ENCODE measurements at places on chromosomes 12 and 14.

DNA sequence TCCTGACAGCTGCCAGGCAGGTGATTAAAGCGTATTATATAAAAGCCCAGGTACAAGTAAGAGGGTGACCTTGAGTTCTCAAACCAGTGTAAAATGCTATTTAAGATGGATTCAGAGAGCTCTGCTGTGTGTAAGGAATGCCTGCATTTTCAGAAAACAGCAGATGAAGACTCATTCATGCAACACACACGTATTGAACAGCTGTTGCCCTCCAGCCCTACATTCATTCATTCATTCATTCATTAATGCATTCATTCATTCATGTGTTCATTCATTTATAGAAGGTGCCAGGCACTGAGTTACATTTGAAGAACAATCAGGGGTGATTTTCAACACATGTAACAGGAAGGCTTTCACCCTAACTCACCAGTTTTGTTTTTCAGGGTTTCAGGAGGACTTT, 27.4 kb upstream of the ELK3 start:
- no peak for DNase-seq

GRCh38 chr12:111163422-111163821, 205.5 kb downstream of the PHETA1 start:
- no peak for DNase-seq

GRCh38 chr14:60165547-60165876, 314 bp upstream of the DHRS7 start:
- no peak for DNase-seq

GRCh38 chr14:103503296-103503695, 19.3 kb downstream of the CKB start:
- no peak for DNase-seq

DNA sequence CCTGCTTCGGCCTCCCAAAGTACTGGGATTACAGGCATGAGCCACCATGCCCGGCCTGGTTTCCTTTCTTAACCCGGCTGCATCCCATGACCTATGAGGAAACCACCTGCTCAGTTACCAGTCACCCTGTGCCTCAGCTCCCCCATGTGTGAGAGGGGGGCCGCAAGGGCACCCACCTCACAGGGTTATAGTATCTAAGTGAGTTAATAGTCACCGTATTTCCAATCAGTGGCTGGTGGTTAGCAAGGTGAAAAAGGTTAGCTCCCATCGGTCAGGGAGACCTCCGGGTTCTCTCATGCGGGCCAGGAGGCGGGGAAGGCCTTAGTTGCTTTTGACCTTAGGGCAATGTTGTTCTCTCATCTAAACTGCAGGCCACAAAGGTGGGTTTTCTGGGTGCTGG, 6.7 kb downstream of the LRP1 start:
- DNase-seq = no peak

GRCh38 chr14:80211153-80212022, at the start of gene DIO2:
DIO2 (minus strand) TSS chr14:80211504; CDS start chr14:80211472, 32 bp downstream.
- DNase-seq = peak; percentile 3

DNA sequence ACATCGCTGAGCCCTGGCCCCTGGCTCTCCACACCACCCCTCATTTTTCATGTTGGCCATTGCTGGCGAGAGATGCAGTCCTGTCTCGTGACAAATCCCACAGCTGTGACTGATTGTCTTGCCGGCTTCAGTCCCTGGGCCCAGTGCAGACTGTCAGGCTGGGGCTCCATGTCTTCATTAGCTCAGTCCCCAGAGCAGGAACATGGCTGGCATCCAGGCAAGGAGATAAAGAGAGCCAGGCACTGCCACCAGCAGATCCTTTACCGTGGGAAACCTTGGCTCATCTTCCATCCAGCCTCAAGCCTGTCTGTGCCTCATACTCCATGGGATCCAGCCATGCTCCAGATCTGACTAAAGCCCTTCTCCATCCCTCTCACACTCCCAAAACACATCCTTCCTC, 284.7 kb upstream of the FKBP4 start:
- DNase-seq = peak; percentile 52

DNA sequence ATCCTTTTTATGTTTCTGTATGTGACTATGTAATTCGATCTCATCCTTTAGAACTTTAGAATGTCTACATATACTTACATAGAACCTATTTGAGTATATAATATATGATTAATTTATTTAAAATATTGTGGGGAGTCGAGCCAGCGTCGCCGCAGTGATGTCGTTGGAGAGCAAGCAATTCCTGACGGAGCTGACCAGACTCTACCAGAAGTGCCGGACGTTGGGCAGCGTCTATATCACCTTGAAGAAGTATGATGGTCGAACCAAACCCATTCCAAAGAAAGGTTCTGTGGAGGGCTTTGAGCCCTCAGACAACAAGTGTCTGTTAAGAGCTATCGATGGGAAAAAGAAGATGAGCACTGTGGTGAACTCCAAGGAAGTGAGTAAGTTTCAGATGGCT, 6.4 kb upstream of the CD27 start:
- no peak for DNase-seq

DNA sequence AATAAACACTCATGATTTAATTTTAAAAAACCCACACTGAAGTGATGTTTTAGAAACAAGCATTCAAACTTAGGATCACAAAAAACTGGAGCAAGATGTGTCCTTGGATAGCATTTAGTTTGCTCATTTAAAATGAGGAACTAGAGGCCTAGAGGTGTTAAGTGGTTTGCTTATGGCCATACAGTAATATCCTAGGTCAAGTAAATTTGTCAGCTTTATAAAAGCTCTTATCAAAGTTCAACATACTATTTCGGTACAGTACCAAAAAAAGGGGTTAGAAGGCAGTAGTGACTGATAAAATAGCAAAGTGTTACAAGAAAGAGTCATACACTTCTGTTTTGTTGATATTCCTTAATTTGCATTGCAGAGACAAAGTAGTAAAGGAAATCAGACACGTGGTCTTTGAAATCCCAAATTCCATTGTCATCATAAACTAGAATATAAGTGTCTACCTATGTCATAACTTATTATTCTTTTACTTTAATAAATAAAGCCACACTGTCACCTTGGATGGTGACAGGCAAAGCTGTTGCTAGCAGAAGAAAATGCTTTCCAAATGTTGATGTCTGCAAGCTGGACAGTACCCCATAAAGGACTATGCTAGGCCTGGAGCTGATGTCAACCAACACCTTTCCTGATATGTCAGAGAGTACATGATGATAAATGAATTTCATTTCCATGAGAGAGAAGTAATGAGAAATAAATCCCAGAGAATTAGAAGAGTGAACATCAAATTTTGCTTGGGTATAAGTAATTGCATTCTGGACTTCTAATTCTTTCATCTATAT, 17.6 kb upstream of the SRP54 start:
- no peak for DNase-seq

- DNase-seq = no peak
These were observed 40.3 kb downstream of the PAWR start for GRCh38 chr12:79650440-79650839.

DNA sequence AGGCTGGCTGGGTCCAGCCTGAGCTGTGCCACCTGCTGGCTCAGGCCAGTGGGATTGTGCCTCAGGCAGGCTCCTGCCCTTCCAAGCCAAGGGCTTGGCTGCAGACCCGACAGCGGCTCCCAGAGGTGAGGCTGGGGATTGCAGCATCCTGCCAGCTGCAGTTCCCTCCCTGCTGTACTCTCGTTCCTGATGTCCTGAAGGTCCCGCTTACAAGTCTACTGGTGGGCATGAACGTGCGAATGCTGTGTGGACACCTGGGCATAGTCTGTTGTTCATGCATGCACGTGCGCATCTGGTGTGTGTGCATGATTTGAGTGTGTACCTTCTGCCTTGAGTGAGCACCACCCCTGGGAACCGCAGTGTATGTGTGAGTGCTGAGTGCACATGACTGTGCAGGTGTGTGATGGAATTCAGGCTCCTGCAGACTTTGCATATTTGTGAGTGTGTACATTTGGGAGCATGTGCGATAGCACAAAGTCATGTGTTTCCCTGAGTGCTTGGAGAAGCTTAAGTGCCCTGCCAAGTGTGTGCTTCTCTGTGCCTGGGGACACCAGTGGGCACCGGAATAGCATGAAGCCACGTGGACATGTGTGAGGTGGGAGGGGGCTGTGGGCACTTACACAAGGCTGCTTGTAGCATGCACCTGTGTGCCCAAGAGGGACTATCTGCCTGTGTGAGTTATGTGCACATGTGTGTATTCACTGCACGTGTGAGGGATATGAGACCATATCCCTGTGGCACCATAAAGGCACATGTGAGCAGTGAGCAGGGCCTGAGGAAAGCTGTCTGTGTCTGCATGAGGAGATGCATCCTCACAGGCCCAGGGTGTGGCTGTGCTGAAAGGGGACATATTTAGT, 19.3 kb upstream of the KRT7 start:
- DNase-seq = no peak

DNA sequence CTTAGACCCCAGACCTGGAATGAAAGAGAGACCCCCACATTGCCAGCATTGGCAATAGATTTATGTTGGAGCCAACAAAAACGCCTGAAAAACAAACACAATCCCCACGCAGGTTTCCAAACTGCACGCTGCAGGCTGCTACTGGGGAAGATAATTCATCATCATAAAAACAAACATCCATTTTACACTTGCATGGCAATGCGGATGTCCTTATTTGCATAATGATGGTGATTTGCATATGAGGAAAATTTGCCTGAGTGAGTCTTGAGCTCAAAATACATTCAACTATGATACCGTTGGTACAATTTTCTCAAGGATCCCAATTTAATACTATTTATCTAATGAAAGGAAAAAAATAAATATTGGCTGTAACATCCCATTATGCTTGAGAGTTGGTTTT, 33.6 kb upstream of the TMEM132D start:
- DNase-seq = no peak

DNA sequence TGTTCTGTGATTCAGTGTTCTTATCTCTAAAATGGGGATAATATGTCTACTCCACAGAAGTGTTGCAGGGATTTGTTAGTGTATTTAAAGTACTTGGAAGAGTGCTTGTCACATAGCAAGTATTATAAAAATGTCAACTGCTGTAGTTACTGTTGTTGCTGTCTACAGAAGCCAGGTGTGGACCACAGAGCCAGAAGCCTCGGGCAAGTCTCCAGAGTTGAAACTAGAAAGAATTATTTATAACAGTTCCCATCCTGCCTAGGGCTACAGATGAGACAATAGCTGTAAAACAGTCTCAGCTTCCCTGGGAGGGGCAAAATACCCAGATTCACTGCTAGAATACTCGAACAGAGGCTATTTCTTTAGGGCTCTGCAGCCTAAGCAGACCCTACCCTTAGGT, 55.4 kb upstream of the FUT8 start:
- DNase-seq = no peak

- no peak for DNase-seq
These were observed 119.7 kb upstream of the DNM1L start for GRCh38 chr12:32559434-32559833.

DNA sequence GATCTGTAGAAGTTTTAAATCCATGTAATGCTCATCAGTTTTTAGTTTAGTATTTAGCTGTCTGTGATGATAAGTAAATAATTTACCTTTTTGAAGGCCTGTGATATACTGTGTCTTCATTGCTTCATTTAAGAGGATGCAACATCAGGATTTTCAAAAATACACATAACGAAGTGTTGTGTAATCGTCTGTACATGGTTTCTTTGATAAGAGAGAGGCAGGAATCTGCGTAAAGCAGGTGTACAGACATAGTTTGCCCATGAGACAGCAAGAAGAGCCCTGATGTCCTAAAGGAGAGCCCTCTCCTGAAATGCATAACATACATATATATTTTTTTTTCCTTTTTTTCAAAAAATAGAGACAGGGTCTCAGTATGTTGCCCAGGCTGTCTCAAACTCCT, 44.8 kb downstream of the RASSF3 start:
- DNase-seq = no peak

DNA sequence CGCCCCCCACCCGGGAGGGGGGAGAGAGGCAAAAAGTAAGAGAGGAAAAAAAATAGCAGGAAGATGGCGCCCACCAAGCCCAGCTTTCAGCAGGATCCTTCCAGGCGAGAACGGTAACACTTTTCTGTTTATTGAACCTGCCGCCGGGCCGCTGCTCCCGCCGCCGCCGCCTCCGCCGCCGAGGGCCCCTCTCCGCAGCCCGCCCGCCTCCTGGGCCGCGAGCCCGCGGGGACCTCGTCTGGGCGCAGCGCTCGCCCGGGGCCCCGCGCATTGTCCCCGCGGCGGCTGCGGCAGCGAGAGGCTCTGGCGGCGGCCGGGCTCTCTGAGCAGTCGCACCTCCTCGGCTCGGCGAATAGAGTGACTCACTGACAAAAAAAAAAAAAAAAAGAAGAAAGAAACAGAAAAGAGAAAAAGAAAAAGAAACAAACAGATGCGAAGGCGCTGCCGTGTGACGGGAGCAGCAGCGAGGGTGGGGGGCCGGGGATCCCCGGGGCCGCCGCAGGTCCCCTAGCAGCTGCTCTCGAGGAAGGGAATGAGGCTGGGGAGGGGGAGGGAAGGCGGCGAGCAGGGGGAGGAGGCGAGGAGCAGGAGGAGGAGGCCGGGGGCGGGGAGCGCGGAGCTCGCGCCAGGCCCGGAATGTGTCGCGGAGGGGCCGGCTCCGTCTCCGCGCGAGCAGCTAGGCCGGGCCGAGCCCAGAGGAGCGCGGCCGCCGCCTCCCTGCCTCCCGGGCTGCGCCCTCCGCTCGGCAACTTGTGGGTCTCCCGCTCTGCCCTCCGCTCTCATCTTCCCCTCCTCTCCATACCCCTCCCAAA, 781 bp downstream of the NPAS3 start:
- DNase-seq = no peak

GRCh38 chr14:101556131-101556530, 5.2 kb upstream of the DIO3 start:
- no peak for DNase-seq

DNA sequence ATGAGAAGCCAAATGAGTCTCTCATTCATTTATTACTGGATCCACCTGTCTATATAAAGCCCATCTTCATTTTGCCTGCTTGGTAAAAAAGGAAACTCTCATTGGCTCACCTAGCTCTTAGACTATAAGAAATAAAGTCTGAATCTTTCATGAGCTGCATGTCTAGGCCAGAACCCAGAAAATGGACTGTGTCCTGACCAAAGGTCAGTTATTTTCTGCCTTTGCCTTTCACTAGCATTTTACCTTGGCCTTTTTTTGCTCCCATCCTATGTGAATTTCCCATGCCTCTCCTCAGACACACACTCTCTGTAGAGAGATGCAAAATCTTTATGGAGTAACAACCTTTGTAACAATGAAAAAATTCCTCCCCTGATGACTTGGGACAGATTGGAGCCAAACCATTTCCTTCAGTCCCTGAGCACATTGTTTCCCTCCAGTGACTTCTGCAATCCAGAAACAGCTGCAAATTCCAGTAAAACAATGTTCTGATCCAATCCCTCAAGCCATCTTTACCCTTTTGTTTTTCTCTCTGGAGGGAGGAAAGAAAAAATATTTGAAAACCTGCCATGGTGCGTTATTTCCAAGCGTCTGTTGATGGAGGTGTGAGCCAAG, 33.6 kb upstream of the MAP3K9 start:
- DNase-seq = no peak
